Islet precursor cell (in vitro differentiated cells): ENCODE measurements at places on chromosomes 2 and 18.

- DNase-seq, result no peak
Observed at GRCh38 chr2:85111819-85112281, 21.3 kb upstream of the TCF7L1 start.

DNA sequence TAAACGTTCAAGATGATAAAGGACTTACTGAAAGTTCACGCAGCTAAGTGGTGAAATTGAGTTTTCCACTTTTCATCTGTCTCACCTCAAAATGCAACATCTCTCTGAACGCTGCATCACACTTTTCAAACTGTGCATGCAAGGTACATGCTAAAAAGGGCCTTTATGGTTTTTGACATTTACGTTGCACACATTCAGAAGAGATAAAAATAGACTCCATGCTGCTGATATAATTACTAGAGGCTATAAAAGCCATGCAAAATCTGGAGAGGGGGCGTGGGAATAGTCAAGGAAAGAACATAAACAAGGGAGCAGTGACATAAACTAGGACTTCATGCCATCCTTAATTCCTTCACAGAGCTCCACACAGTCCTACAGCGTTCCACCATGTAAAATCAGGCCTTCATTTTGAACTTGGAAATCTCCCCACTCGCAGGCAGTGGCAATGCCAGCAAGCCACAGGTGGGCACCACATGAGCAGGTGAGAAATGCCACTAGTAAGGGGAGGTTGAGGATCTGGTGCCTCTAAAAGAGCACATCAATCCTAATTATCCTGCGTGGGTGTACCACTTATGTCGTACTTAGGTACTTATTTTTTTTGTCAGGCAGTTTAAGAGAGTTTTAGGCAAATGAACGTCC is 71.4 kb downstream of the ZEB2 start:
- DNase-seq, result no peak

DNA sequence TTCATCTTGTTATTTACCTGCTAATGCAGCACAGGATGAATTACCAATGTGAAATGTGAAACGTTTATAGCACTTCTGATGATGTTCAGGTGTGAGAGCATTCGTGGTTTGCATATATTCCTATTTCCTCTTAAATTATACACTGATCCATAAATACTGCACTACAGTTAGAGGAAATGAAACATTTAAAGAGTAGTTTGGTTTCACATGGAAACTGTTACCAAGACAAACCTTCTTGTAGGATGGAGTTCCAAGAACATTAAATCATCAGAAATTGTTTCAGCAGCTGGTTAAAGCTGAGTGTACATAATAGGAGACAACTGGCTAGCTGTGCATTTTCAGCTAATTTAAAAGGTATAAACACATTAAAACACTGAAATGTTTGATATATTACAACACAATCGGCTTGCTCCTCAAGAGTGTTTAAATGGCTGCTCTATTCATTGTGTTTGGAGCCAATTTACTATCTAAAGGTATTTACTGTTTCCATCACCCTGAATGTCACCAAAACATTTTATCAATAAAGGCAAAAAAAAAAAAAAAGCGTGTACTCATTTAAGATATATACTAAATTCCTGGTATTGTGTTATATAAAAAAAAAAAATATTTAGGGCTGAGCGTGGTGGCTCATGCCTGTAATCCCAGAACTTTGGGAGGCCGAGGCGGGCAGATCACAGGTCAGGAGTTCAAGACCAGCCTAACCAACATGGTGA is 100.6 kb downstream of the DYM start:
- DNase-seq, result no peak

DNA sequence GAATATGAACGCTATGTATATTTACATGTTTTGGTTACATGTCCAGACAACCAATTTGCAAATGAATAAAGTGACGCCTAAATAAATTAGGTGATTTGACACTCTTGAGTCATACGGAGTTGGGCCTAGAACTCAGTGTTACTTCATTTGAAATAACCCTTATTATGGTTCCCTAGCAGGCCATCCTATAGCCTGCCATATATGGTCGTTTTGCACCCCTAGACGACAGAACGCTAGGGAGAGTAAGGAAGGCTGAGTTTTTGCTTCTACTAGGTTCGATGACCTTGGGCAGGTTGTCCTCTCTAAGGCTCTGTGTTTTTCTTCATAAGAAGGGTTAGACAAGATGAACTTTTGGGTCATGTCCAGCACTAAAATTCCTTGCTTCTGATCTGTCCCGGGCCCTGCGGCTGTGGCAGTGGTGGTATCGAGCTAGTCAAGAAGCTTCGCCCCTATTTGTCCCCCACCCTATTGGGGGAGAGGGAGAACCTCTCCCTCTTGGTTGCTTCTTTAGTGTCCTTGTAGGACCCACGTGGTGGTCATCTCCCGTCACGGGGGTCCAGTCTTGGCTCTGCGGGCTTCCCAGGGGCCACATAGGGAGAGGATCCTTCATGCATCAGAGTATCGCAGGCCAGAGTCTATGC is 574 bp upstream of the EML4 start:
- no peak for DNase-seq
